ENCODE measurements at places on chromosomes 3 and 15. TPM values are rescaled to one million over a fixed set of nuclear protein-coding genes. Genes with fewer than 3 reads are reported as not detected.

ULK4 gene
- total RNA-seq, result 6.9 TPM

DNA sequence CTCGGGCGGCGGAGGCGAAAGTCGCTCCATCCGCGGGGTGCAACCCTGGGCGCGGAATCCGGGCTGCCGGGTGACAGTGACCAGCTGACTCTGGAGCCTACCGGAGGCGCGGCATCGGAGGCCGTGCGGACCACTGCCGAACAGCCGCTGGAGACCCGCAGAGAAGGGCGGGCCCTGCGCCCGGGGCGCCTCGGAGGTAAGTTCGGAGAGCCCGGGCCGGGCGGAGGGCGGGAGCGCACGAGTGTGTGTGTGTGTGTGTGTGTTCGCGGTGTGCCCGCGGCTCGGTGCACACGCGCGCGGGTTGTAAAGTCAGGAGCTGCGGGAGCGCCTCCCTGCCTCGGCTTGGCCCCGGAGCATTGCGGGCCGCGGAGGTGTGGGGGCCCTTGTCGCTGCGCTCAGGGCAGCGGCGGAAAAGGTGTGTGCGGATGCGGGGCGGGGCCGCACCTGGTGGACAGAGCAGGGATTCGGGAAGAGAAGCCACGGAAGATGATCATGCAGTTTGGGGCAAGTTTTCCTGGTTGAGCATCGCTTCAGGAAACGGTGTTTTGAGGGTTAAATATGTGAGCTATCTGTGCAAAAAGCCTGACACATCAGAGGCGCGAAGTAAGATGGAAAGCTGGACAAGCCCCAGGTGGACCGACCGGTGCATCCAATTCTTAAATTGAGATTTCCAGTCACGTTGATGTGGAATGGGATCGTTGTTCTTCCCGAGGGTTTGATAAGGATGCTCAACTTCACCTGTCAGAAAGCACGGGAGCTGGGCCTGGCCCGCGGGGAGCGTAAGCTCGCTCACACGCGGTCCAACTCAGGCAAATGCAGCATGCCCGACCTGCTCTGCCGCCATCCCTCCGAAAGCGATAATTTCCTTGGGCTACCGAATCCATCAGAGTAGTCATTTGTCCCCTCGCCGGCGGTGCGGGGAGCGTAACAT, 474 bp downstream of the MINAR1 start:
- DNase-seq, result no peak
- H3K36me3 ChIP-seq, result no peaks in the 10 kb centered on the region
- H3K27ac ChIP-seq, result no peak overlapping the region
- peak overlapping the region; percentile 27 for H3K4me3 ChIP-seq
- H3K27me3 ChIP-seq, result peaks cover 28% of the 10 kb centered on the region

DNA sequence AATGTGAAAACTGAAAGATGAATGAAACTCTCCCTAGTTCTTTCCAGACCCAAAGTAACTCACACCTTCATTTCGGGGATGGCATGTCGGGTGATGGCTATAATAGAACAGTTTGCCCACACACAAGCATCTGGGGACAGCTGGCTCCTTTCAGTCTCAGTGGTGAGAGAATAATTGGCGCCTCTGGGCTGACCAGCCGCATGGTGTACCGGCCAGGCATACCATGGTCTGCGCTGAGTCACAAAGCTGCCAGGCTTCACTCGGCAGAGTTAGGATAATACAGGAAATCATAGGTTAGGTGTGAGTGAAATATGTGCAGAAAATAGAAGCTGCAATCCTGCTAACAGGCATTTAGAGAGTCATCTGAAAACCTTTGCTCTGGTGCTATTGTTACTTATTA, 80.4 kb upstream of the IGF1R start:
- no peak overlapping the region for H3K4me3 ChIP-seq
- H3K27ac ChIP-seq, result no peak overlapping the region
- no peak for DNase-seq
- H3K36me3 ChIP-seq, result no peaks in the 10 kb centered on the region
- H3K27me3 ChIP-seq, result no peaks in the 10 kb centered on the region

- no peaks in the 10 kb centered on the region for H3K4me1 ChIP-seq
- no peaks in the 10 kb centered on the region for H3K36me3 ChIP-seq
- no peak overlapping the region for H3K27ac ChIP-seq
- H3K27me3 ChIP-seq, result no peaks in the 10 kb centered on the region
Measured at GRCh38 chr3:107110596-107111305, 266.5 kb upstream of the CCDC54 start.

GRCh38 chr3:149004622-149005021, 13.3 kb downstream of the GYG1 start:
- DNase-seq, result no peak
- no peaks in the 10 kb centered on the region for H3K27me3 ChIP-seq
- no peaks in the 10 kb centered on the region for H3K36me3 ChIP-seq
- H3K4me3 ChIP-seq, result no peak overlapping the region
- H3K4me1 ChIP-seq, result peaks cover 13% of the 10 kb centered on the region

DNA sequence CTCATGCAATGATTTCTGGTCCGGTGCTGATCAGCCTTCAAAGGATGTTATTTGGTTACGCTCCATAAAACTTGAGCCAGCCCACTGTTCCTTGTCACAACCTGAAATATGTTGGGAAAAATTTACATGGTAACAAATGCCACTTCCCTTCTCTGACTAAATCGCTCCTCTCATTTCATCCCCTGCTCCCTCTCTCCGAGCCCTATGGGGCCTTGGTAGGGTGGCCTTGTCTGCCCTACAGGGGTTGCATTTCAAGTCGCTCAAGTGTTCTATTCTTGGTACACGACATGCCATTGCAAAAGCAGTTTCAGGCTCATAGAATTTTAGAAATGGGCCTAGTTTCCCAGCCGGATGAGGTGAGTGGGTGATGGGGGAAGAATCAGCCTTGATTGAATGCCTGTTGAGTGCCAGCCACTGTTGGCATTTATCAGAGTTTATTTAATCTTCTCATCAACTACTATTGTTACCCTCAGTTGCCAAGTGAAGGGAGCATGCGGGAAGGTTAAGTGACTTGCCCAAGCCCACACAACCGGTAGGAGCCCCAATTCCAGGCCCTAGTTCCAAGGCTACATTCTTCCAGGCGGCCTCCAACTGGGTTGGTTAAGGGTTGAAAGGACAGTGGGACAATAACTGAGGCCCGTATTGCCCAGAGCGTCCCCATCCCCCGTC, 961 bp upstream of the ABHD2 start:
- no peak for DNase-seq
- peaks cover 40% of the 10 kb centered on the region for H3K4me1 ChIP-seq
- no peaks in the 10 kb centered on the region for H3K27me3 ChIP-seq
- peak overlapping the region; percentile 95 for H3K27ac ChIP-seq

GRCh38 chr15:27059610-27060202, 88.7 kb downstream of the GABRG3 start:
- H3K27ac ChIP-seq, result no peak overlapping the region
- no peak for DNase-seq
- no peaks in the 10 kb centered on the region for H3K4me1 ChIP-seq
- no peak overlapping the region for H3K4me3 ChIP-seq

DNA sequence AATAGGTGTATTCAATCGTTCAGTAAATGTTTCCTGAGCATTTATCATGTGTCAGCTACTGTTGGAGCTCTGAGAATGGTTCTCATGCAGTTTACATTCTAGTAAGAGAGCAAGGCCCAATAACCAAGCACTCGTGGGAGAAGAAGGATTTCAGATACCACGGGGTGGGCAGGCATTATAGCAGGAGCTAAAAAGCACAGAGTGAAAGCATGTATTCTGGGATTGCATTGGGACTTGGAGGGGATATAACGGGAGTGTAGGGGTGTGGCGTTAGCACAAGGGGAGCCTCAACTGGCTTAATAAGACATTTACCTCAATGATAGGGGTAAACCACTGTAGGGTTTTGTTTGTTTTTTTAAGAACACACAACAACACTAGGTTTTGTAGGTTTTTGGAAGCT, 1.6 kb upstream of the SIAH2 start:
- peaks cover 10% of the 10 kb centered on the region for H3K4me1 ChIP-seq
- DNase-seq, result no peak
- H3K36me3 ChIP-seq, result no peaks in the 10 kb centered on the region
- no peak overlapping the region for H3K27ac ChIP-seq

GRCh38 chr15:41411441-41411840, 5.5 kb upstream of the RTF1 start:
- no peaks in the 10 kb centered on the region for H3K36me3 ChIP-seq
- DNase-seq, result no peak
- no peak overlapping the region for H3K4me3 ChIP-seq
- no peaks in the 10 kb centered on the region for H3K27me3 ChIP-seq

DNA sequence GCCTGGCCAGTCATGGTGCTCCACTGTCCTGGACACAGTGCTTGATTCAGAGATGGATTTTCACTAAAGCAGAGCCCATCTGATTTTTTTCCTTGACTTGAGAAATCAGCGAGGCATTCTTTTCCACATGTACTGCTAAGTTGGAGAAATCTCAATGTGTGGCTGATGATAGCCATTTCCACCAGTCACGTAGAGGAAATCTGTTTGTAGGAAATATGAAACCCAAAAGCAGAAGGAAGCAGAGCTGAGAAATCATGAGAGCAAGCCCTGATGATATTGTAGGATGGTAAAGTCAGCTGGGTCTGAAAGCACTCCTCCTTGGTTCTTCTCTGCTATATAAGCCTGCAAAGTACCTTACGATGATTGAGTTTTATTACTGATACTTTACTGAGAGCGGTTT, 1233.4 kb downstream of the ROBO2 start:
- DNase-seq, result no peak
- no peak overlapping the region for H3K4me3 ChIP-seq
- H3K27me3 ChIP-seq, result no peaks in the 10 kb centered on the region
- H3K4me1 ChIP-seq, result no peaks in the 10 kb centered on the region
- H3K36me3 ChIP-seq, result no peaks in the 10 kb centered on the region
- no peak overlapping the region for H3K27ac ChIP-seq

DNA sequence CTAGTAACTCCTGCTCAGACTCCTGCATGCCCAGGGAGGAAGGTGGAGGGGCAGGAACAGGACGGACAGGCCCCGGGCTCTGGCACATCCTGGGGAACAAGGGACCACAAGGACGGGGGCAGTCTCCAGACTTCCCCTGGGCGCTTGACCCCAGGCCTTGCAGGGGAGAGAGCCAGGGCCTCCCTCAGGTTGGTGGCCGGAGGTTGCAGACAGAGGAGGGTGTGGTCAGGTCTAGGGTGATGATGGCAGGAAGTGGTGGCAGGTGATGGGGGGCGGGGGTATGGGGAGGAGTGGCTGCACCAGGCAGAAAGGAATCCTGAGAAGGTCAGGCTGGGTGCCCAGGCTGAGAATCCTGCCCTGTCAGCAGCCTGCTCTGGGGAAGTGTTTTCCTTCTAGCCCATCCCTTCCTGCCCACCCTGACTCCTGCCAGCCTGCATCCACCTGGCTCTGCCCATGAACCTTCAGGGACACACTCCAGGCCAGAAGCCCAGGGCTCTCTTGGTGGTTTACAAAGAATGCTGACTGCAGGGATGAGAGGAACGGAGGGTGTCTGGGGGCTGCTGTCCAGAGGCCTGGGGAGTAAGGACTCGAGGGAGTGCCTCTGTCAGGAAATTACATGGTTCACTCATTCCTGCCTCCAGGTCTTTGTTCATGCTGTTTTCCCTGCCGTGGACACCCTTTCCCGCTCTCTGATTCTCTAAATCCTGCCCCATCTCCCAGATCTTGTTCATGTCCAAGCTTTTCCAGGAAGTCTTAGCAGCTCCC, 15.8 kb downstream of the LOXL1 start:
- no peak overlapping the region for H3K4me3 ChIP-seq
- no peak for DNase-seq
- H3K4me1 ChIP-seq, result peaks cover 26% of the 10 kb centered on the region
- no peaks in the 10 kb centered on the region for H3K27me3 ChIP-seq

DNA sequence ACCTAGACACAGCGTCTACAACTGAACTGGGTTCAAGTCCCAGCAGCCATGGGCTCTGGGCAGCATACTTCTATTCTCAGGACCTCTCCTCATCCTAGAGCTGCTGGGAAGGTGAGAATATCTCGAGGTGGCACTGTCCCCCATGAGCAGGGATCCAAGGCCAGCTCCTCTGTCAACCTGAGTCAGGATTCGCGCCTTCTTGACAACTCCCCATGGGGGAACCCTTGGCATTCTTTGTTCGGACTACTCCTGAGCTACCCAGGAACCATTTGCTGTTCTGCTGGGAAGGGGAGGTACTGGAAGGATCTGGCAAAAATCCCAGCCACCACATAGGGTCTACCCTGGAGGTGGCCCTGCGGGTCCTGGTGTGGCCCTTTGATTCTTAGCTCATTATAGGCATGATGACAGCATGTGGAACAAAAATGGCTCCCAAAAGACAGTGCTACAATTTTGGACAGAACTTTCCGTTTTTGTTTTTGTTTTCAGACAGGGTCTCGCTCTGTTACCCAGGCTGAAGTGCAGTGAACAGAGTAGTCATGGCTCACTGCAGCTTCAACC, 22.3 kb downstream of the PLXNB1 start:
- peaks cover 53% of the 10 kb centered on the region for H3K36me3 ChIP-seq
- peaks cover 8% of the 10 kb centered on the region for H3K4me1 ChIP-seq
- no peak for DNase-seq
- no peaks in the 10 kb centered on the region for H3K27me3 ChIP-seq
- H3K27ac ChIP-seq, result no peak overlapping the region
- H3K4me3 ChIP-seq, result no peak overlapping the region

DNA sequence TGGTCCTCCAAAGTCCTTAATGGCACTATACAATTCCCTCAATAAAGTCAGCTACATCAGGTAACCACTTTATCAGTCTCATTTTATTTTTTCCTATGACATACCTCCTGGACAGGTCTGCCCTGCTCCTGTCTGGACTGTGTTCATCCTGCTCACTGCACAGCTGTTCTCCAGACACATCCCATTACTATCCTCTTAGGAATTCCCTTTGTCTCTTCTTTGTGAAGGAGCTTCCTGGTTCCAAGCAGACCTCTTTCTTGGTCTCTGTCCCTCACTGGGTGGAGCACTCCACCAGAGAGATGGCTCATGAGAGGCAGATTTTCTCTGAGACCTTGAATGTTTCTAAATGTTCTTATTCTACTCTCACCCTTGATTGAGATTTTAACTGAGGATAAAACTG, 60.1 kb downstream of the KY start:
- H3K27ac ChIP-seq, result no peak overlapping the region
- DNase-seq, result no peak
- peaks cover 3% of the 10 kb centered on the region for H3K4me1 ChIP-seq
- no peak overlapping the region for H3K4me3 ChIP-seq
- H3K27me3 ChIP-seq, result no peaks in the 10 kb centered on the region
- H3K36me3 ChIP-seq, result no peaks in the 10 kb centered on the region

- H3K27me3 ChIP-seq, result no peaks in the 10 kb centered on the region
- no peaks in the 10 kb centered on the region for H3K4me1 ChIP-seq
- no peak overlapping the region for H3K27ac ChIP-seq
- H3K36me3 ChIP-seq, result no peaks in the 10 kb centered on the region
Measured at GRCh38 chr3:77309460-77309859, 269.6 kb downstream of the ROBO2 start.

POLG gene
- total RNA-seq, result 57.6 TPM

- DNase-seq, result no peak
- no peaks in the 10 kb centered on the region for H3K27me3 ChIP-seq
- no peaks in the 10 kb centered on the region for H3K4me1 ChIP-seq
- no peak overlapping the region for H3K4me3 ChIP-seq
- no peak overlapping the region for H3K27ac ChIP-seq
Measured at GRCh38 chr15:36330598-36330997, 248.8 kb upstream of the CDIN1 start.

DNA sequence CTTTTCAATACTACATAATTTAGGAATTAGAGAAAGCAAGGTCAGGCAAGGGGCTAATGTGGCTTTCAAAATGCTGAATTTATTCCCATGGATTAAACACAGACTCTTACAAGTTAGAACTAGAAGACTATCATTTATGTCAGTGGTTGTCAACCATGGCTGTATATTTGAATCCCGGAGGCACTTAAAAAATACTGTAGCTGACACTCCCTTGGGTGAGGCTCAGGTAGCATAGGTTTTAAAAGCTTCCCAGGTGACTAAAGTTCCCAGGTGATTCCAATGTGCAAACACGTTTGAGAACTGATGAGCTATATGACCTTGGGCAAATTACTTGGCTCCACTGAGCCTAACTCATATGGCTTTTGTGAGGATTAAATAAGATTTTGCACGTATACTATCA, 29.6 kb downstream of the AAGAB start:
- H3K27ac ChIP-seq, result peak overlapping the region; percentile 16
- H3K27me3 ChIP-seq, result no peaks in the 10 kb centered on the region
- H3K4me3 ChIP-seq, result no peak overlapping the region
- no peak for DNase-seq

Measured in esophagus squamous epithelium (tissue), 5 donors.